Fibroblast of skin of right biceps (primary cell): ENCODE measurements at places on chromosomes 4 and X.

DNA sequence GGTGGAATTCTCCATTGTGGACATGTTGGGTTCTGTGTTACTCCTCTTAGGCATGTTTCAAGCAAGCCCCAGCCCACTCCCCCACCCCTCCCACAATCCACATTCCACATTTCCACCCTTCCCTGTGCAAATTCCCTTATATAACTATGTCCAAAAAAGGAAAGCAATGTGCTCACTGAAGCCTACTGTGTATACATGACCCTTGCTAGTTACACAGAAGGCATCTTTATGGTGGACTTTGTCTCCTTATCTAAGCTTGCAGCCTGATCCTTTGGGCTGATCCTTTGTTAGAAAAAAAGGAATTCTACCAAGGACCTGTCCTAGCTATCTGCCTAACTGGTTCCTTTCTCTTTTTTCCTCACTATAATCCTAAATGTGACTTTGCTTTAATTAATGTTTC is 796.8 kb downstream of the NLGN4X start:
- no peak for DNase-seq

- no peak for DNase-seq
These were observed 1004.7 kb upstream of the LCORL start for GRCh38 chr4:19026281-19026680.

GRCh38 chr4:148737061-148737770 is 295.0 kb upstream of the NR3C2 start:
- DNase-seq: no peak

DNA sequence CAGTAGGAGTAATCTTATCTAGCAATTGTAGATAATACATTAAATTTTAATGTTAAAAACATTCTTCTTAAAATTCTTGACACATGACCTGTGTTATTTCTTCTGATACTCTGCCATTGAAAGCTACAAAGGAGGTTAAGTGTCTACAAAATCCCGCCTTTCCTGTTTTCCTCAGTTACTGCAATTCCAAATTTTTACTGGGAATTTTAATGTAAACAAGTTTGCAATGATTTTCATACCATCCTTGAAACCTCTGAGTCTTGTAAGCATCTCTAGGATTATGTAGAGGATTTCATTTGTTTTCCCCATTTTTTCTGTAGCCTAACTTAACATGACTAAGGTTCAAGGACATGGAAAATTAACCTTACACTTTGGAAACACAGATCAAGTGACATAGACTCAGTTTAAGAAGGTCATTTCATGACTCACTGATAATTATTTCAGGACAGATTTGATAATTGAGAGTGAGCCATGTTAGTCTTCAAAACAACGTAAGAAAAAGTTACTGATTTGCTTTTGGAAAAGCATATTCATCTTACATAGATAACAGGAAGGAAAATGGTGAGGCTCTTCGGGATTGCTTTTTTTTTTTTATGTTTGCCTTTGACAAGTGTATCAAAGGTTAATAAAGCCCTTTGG is 39.6 kb upstream of the PDLIM5 start:
- DNase-seq: no peak

- DNase-seq: no peak
These were observed 100.9 kb upstream of the NKX1-1 start for GRCh38 chr4:1506956-1507721.

- DNase-seq: no peak
These were observed 62.9 kb upstream of the CAMK2D start for GRCh38 chr4:113824396-113824795.

DNA sequence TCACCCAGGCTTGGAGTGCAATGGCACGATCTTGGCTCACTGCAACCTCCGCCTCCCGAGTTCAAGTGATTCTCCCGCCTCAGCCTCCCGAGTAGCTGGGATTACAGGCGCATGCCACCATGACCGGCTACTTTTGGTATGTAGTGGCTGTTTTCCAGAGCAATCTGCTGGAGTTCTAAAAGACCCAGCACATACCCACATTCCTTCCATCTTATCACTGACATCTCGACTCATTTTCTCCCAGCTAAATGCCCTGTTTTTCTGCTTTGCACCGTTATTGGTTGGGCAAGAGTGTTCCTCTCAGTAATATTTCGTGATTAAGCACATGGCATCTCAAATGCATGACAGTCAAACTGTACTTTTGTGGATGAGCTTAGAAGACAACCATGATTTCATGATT is 53.7 kb downstream of the PRKX start:
- DNase-seq: peak; percentile 50

DNA sequence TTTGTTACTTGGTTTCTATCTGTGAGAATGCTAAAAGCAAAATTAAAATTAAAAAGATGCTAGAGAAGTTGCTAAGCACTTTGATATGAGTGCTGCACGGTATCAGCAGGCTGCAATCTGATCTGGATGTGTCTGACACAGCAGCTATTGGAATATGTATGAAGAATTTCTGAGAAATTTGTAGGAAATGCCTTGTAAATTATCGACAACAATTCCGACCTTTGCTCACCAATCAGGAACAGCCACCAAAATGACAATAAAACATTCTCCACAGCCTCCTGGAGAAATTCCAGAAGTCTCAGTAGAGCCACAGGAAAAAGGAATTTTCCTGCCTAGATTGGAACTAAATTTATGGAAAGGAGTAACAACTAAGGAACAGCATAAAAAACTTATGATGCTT is 82.5 kb downstream of the TIGD2 start:
- DNase-seq: peak; percentile 5

- peak; percentile 8 for DNase-seq
These were observed 2.9 kb downstream of the GNRHR start for GRCh38 chr4:67751260-67751659.

DNA sequence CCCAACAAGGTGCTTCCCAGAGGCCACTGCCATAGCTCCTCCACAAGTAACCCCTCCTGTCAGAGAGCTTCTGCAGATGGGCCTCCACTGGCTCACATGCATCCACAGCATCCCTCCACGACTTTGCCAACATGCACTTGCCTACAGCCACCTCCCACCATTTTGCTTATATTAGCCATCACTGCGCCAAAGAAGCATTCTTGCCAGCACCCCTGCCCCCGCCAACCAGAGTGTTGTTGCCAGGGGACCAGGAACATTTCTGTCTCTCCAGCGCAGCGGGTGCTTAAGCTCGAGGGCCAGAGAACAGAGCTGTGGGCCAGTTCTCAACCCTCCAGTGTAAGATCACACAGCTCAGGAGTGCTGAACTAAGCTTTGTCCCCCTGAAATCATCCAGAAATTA is 517.6 kb downstream of the PABPC4L start:
- DNase-seq: no peak

DNA sequence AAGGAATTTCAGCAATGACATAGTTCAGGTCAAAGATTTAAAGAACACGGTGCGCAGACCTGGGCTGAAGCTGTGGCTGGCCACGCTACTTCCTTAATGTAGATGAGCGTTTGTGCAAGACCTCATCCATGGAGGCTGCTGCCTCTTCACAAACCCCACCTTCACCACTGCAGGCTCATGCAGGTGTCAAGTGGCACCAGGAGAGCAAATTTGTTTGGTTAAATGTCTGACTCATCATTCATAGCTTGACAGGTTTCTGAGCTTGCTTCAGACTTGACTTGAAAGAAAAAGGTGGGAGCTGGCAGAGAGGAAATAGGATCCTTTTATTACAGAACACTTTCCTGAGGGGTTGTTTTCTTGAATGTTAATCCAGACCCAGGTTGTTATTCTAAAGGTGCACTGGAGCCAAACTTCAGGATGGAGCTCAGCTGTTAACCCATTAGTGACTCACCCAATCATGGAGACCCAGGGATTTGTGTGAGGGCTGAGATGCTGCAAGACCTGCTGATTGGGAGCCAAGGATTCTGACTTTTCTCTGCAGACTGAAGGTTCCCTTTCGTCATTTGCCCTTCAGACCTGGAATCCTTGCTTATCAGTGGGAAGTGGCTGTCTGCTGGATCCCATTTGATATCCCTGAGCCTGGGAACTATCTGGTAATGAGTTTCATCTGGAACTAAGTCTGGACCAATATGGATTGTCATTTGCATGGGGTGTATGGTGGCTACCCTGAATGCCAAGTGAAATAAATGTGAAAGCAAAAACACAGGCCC is 315.3 kb downstream of the PTTG2 start:
- DNase-seq: no peak

DNA sequence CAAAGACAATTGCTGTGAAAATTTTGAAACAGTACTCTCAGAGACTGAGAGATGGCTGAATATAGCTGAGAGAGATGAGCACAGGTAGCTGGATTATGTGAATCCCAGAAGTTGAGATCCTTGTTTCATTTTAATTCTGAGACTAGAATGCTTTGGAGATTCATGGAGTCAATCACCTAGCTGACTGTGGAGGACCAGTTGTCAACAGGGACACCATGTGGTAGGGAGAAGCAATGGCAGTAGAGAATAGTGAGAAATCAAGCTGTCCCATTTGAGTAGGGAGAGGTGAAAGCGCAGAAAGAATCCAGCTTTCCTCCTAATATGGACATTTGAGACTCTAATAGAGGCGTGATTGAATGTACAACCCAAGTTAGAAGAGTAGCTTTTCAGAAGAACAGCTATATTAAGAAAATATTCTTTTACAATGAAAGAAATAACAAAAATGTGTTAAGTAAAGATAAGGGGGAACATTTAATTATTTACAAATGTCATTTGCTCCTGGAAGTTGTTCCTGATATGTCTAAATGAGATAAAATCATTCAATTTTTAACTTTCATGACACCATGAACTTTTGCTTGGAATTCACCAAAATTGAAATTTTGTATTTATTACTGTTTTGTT is 30.3 kb upstream of the GLRB start:
- DNase-seq: peak; percentile 81

- DNase-seq: no peak
These were observed 18.6 kb upstream of the UGT2B17 start for GRCh38 chr4:68594678-68595077.

GRCh38 chrX:149274516-149275105 is 230.5 kb downstream of the IDS start:
- DNase-seq: peak; percentile 16

- DNase-seq: no peak
These were observed 522.7 kb upstream of the HTR2C start for GRCh38 chrX:114061226-114061625.

GRCh38 chr4:2296631-2297601 is 35.0 kb upstream of the MXD4 start:
- no peak for DNase-seq

GRCh38 chr4:52627876-52628275 is 31.2 kb downstream of the USP46 start:
- no peak for DNase-seq

GRCh38 chr4:124321364-124321763 is 391.2 kb downstream of the ANKRD50 start:
- no peak for DNase-seq

- DNase-seq: no peak
These were observed 32.6 kb downstream of the STAG2 start for GRCh38 chrX:123993904-123994635.

DNA sequence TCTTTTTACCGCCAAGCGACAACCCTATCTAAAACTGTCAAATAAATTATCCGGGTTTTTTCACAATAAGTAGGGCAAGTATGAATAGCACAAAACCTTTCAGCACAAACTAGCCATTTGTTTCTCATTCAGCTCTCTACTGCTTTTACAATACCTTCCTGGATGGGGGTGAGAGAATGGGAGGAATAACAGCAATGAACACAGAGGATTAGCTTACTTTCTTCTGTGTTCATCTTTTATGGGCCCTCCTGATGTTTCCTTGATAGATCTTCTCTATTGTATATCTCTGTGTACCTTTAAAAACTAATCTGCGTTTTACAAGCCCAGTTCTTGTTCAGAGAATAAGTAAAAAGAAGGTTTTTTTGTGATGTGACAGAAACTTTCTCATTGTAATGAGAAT is 55.3 kb upstream of the APELA start:
- DNase-seq: no peak

DNA sequence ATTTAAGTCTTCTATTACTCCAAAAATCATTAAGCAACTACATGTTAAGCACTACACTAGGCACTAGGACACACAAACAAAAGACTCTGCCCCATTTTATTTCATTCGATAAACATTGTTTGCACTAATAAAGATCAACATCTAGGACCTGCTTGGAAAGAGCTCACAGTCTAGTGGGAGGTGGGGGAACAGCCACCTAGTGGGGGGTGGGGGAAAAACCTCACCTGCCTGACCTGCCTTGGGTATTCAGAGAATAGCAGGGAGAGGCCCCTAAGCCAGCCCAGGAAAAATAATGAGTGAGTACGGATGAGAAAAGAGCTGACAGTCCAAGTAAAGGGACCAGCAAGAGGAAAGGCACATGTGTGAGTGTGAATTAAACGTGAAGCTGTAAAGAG is 52.2 kb downstream of the PRDM5 start:
- DNase-seq: no peak

DNA sequence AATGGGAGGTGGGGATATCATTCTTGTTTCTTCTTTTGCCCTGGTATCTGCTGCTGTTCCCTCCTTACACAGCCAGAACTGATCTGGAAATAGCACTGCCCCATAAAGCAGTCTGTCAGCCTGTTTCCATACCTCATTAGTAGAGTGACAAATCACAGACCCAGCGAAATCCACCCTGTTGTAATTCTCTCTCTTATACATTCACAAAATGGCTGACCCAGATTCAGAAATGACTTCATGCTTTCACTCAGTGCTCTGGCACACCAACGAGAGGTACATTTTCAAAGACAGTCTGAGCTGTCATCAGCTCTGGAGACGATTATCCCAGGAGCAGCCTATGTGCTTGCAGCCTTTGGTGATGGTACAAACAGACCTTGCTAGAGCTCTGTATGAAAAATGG is 164.6 kb downstream of the AFF2 start:
- no peak for DNase-seq

- peak; percentile 47 for DNase-seq
These were observed 4.2 kb downstream of the CENPVL3 start for GRCh38 chrX:51614353-51615012.

DNA sequence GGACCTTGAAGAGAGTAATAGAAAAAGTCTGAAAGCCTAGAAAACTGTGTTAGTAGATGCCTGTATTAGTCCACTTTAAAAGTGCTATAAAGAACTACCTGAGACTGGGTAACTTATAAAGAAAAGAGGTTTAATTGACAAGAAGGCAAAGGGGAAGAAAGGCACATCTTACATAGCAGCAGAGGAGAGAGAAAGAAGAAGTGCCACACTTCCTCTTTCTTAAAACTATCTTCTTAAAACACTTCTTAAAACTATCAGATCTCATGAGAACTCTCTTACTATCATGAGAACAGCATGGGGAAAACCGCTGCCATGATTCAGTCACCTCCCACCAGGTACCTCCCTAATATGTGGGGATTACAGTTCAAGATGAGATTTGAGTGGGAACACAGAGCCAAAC is 18.8 kb upstream of the COL25A1 start:
- DNase-seq: no peak

DNA sequence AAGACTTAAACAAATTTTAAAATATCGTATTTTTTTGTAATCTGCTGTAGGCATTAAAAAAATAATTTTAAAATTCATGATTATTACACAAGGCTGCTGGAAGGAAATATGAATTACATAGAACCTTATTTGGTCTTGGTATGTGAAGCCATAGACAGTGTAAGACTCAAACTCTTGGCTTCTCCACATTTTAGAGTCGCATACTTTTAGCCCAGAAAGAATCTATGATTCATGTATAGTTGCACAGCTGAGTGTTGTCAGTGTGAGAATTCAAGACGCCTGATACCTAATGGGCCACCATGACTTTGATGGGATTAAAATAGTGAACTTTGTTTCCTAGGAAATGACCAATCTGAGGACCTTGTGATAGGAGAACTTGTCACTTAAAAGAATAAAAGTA is 1.4 kb downstream of the INTU start:
- DNase-seq: peak; percentile 91
